NCI-H526 (cell line): ENCODE measurements at places on chromosomes 4 and X.

DNA sequence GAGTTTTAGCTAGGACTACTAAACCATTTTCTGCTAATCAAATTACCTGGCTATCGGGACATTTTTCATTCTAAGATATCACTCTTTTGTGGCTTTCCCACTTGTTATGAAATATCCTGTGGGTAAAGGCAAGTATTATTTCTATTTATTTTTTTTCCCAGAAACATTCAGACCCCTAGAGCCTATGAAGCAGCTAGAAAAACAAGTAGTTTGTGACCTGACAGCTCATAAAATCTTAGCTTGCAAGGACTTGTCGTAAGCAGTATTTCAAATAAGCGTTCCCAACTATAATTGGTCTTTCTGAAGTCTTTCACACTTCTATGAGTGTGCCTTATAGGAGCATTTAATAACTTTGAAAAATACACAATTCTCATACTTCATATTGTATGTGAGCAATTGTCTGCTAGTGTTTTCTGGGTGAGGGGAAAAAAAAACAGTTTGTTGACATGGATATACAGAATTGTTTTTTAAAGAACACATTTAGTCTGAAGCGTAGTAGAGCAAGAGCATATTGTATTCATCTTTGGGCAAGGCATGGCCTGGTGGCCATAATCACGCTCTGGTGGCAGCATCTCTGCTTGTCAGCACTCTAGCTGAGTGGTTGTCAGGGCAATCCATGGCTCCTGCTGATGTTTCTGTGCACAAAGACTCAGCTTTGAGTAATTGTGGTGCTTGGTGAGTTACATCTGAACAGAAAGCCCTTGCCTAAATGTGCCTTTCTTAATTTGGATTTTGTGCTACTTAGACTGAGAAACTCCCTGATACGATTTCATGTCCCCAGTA is 2.6 kb downstream of the MCUB start:
- peak; percentile 17 for DNase-seq

DNA sequence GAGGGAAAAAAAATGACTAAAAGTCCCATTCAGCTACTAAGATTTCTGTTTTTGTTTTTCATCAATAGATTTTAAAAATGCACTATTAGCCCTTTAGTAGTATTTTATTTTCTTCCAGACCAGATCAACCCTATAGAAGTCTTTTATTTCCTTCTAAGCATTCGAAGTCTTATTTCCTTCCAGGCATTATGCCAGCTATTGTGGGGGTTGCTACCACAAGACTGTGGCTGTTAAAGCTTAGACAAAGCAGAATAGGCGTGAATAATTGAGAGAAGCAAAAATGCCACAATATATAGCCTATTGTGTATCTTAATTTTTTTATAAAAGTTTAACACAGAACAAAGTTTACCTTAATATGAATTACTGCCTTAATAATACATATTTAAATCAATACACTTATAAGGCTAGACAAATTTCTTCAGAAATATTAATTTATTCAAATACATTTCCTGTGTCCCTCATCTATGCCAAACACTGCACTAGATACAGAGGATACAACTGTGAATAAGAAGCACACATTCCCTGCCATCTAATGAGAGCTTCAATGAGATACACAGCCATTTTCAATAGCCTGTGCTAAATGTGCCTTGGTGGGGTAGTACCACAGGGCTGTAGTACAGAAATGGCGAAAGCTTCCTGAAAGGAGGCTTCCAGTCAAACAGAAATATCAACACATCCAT is 33.1 kb downstream of the SLC10A7 start:
- no peak for DNase-seq

- no peak for DNase-seq
Observed at GRCh38 chr4:122764071-122764820, 31.7 kb downstream of the BBS12 start.

DNA sequence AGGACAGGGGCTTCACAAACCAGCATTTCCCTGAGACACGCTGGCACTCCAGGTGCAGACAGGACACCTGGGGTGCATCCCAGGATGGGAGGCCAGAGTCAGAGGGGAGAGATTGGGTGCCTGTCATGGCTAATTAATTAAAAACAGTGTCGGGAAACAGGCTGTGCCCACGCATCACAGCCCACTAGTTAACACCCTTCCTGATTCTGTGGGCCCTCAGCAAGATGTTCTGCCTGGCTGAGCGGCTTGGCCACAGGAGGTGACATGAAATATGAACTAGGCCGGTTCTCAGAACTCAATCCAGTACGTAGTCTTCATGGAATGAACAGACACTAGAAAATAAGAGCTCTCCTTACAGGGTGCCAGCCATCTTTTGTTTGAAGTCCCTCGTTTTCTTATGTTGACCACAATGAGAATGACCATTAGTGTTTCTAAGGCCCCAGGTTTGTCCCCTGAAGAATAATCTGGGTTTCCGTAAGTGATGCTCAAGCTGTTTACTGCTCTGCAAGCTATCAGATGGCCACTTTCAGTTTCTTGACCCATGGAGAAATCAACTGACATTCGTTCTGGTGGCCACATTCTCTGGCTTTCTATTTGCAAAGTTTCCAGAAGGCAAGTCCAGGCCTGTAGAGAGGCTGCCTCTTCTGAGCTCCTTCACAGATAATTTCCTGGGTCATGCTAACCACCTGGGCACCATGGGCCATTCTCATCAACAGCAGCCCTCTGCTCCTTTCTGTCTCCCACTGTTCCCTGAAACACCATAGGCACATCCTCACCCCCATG is 72.3 kb downstream of the SLC34A2 start:
- no peak for DNase-seq

DNA sequence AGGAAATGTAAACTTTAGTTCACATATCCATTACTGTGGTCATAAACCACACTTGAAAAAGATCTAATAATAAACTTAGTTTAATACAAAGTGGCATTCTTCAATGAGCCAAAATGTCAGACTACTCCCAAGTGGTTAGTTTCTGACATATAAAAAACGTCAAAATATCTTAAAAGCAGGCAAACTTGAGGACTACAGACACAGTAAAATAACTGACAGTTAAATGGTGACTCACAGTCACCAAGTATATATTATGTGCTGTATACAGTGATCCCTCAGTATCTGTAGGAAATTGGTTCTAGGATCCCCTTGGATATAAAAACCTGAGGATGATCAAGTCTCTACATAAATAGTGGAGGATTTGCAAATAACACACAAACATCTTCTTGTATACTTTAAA is 11.6 kb upstream of the CORIN start:
- no peak for DNase-seq

DNA sequence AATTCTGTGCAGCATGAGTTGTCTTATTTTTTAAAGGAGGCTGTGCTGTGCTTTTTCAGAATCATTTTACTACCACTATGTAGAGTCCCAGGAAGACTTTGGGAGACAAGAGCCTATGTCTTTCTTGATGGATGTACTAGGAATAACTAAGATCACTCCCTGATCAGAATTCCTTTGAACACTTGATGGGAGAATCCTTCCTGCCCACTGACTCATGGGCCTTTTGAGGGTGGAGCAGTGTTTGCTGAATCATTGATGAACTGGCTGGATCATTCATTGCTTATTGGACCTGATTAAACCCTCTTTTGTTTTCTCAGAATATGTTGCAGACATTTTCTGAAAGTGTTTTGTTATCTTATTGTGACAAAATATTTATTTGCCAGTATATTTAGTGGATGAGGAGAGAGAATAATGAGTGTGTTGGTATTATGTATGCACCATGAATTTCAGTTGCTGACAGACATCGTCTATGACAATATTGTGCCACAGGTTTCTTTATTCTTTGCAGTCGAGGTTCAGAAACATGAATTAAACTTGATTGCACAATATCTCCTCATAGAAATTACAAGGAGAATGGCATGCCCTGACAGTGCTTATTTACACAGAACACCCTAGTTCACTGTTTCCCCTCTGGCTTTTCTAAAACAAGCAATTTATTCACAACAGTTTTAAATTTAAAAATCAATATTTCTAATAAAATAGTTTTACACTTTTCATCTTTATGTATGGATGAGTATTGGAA is 36.3 kb downstream of the POU4F2 start:
- no peak for DNase-seq

DNA sequence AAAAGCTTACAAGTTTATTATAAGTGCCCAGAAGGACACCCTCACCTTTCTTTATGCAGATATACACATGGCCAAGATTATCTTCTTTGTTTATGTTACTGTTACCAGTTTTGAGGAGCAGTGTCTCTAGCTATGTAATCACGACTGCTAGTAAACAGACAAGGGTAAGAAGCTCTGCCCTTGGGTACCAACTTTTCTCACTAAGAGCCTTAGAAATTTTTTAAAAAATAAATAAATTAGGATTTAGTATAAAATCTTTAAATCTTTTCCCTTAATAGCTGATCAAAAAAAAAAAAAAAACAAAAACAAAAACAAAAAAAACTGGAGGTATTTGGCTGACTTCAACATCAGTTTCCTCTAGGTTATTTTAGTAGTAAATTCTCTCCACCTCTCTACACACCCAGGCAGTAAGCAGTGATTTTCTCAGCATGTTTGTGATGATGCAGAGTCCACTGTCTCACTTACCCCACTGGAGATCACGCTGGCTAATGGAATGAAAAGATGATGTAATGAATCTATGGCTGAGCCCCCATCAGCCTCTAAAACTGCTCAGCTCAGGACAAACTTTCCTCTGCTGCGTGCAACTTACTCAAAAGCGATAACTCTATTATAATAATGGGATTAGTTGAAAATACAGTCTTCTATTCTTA is 125.9 kb downstream of the FRYL start:
- no peak for DNase-seq

GRCh38 chr4:45621971-45622370 is 501.9 kb downstream of the GABRG1 start:
- no peak for DNase-seq

GRCh38 chr4:160928482-160928881 is 1235.3 kb downstream of the FSTL5 start:
- no peak for DNase-seq

DNA sequence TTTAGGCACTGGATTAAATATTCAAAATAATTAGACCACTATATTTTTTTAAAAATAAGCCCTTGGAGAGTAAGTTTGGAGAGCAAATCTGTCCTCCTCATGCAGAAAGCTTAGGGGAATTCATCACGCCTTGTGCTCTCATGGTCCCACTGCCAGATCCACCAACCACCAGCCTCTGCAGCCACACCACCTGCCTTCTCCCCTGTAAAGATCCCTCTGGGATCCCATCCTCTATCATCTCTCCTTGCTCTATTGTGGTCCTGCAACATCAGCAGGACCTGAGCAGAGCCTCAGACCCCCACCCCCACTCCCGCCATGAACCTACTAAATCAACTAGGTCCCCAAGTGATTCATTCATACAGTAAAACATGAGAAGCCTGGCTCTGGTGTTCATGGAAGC is 482.6 kb upstream of the GALNT7 start:
- DNase-seq = no peak

GRCh38 chrX:9885150-9885549 is 82.0 kb upstream of the CLDN34 start:
- DNase-seq = peak; percentile 80

- DNase-seq = peak; percentile 63
Observed at GRCh38 chr4:180058691-180059215, 2184.4 kb upstream of the TENM3 start.

DNA sequence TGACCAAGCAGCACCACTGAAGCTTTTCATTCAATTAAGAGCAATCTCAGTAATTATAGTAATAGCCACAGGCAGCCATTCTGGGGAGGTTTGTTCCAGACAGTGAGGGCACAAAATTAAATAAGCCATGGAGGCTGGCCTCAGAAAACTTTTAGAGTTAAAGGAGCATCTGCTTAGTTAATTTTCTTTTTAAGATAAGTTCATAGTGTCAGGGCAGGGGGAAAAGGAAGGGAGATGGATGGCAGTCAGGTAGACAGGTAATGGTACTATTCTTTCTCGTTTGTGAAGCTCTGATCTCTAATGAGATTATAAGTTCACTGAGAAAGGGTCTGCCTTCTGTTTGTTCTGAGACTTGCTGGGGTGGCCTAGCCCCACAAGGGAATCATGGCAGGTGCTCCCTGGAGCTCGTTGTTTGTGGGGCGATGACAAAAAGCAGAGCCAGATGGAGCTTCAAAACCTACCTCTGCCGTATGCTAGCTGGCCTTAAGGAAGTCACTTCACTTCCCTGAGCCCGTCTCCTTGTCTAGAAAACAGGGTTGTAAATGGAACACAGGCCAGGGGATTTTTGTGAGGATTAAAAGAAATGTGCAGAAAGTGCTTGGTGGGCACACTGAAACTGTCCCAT is 44.6 kb upstream of the FGFBP2 start:
- no peak for DNase-seq

DNA sequence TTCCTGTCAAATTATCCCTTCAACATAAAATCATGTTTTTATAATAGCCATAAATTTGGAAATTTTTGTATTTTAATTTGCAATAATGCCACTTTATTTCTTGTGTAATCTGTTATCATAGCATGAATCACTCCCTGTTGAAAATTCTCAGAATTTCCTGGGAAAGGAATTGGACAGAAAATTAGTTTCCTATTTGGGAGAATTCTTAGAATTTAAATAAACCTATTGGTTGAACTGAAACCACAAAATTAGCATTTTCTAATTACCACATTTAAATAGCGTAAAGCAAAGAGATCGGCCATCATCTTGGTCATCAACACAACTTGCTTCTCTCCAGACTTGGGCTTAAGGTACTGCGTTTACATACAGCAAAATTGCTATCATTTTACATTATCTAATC is at the start of gene CSN1S1:
TSS of gene CSN1S1 (plus strand) at position 301 of the 400 bp plus-strand sequence. CDS start 1,488 bp downstream, outside the sequence.
- DNase-seq = no peak

DNA sequence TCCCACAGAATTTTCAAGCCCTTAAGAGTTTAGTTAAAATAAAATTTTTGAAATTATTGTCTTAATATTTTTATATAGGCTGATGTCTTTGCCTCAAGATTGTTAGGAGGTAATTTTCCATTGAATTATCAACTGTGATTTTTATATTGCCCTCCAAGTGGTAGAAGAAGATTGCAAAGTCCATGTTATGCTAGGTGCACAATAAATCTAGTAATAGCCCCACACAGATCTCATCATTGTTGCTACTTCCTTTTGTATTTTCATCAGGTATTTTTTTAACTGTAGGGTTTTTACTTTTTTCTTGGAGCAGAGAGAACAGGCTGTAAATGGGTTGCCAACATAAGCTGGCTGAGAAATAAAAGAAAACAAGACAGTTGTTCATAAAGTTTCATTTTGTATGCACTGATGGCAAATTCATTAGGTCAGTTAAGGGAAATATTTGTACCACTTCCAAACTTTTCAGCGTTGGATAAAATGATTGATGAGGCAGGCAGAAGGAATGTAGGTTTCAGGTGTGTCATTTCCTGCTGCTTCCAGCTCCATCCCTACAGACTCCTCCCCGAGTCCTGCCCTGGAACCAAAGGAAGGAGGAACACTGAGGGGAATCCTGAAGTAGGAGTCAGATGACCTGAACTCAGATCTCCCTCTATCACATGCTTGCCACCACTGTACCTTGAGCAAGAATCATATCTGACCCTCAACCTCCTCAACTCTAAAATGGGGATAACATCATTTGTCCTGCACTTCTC is 105.5 kb downstream of the PRRG1 start:
- DNase-seq = no peak
